ENCODE measurements at places on chromosomes 2 and 18.

DNA sequence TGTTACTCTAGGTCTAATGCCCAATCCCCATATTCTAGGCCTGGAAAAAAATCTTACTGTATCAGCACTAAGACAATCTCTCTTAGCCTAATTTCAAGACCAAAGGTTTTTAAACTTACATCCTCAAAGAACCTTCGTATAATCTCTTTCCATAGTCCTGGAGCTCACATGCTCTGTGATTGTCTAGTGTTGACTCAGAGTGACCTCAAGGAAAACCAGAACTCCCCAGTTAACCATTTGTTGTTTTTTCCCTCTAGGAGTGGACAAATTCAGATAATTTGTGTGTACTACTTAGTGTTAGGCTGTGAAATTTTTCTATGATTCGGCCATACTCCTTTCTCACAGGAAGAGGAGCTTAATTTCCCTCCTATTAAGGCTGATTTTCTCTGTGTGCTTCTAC is 536.1 kb downstream of the SLC4A3 start:
- no peak for DNase-seq

GRCh38 chr18:63322206-63322605 is 2.6 kb upstream of the BCL2 start:
- no peak for DNase-seq

DNA sequence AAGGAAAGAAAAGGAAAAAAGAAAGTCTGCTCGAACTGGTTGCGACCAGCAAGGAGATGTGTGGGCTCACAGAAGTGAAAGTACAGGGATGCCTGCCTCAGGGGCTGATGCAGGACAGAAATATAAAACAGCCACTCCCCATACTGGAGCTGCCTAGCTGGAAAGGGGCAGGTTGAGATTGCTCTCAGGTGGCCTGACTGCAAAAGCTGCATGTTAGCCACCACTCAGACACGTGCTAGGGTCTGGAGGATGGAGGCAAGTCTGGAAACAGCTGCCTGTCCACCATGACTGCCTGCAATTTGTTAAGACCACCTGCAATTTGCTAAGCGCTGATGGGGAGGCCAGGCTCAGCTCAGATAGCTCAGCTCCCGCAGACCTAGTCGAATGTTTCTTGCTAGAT is 17.9 kb downstream of the B3GNT7 start:
- no peak for DNase-seq

GRCh38 chr2:179050755-179051154 is 818 bp upstream of the CCDC141 start:
- DNase-seq: no peak

DNA sequence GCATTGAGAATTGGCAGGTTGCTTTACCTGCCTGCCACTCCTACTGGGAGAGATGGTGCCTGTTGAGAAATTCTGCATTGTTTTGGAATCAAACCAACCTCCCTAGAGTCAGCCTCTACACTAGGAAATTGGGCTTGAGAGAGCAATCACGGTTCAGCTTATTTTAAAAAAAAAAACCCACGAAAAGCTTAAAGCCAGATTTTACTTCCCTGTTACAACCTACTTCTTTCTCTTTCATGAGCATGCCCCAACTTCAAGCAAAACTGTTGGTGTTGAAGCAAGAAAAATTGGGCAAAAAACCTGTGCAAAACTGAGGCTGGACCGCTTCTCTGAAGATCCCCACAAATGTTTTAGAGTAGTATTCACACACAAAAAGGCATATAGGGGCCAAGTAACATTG is 134.6 kb upstream of the ZEB2 start:
- DNase-seq: no peak

DNA sequence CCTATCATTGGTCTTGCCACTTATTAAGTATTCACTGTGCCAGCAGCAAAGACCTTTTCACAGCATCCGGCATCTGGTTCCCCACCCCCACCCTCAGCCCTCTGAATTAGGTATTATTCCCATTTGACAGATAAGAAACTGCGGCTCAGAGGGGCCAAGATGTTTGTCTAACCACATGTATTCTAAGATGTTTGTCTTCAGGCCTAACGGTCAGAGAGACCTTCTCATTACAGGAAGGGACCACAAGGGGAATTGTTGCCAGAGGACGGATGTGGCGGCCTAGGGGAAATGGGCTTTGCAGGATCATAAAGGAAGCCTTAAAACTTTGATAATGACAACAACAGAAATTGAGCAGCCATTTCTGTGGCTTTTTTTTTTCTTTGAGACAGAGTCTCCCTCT is 16.6 kb downstream of the NPPC start:
- DNase-seq: no peak

GRCh38 chr2:40962026-40962425 is 510.1 kb upstream of the SLC8A1 start:
- DNase-seq: no peak

DNA sequence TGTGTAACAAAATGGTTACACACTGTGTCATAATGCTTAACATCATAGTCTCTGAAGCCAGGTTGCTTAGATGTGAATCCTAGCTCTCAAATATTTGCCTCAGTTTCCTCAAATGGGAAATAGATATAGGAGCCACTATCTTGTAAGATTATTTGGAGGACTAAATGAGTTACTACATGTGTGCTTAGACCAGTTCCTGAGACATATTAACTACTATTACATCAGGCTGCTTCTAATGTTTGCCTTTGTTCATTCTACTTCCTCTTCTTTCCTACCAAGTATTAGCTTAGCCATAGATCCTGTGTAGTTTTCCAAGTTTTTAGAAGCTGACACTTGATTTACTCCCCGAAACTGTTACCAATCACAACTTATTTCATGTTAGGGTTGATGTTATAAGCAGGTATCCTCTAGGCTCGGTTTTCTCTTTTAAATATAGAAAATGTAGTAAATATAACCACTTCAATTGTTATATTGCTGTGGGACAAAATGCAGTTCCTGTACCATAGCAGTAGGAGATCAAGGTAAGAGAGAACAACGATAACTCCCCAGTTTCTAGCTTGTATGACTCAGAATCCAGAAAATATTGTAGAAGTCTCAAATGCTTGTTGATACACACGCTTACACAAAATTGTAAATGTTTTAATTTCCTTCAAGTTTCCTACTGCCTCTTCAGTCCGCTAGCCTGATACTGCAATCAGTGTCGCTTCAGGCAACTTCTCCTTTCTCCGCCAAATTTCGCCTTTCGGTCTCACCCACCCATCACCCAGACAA is 751 bp upstream of the DNAJC10 start:
- DNase-seq: no peak

DNA sequence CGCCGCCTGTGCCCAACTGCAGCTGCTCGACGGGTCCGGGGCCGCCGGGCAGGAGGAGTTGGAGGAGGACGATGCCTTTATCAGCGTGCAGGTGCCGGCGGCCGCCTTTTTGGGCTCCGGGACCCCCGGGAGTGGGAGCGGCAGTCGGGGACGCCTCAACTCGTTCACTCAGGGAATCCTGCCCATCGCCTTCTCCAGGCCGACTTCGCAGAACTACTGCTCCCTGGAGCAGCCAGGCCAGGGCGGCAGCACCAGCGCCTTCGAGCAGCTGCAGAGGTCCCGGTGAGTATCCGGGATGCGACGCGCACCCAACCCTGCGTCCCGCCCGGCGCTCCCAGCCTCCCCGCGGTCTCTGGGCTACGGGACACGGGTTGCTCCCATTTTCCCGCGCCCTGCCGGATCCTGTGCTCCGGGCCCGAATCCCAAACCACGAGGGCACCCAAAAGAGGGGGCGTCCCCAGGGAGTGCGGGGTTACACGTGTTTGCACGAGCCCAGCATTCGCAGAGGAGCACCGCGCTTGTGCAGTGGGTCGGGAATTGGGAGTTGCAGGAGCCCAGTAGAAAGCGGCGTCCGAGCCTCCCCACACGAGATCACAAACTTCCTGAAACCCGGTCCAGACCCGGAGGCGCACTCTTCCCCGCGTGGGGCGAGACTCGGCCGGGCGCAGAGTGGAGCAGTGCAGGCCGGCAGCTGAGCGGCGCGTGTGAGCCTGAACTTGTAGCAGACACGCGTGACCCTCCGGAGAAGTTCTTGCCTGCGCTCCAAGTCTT is 1.2 kb downstream of the CABLES1 start:
- no peak for DNase-seq

DNA sequence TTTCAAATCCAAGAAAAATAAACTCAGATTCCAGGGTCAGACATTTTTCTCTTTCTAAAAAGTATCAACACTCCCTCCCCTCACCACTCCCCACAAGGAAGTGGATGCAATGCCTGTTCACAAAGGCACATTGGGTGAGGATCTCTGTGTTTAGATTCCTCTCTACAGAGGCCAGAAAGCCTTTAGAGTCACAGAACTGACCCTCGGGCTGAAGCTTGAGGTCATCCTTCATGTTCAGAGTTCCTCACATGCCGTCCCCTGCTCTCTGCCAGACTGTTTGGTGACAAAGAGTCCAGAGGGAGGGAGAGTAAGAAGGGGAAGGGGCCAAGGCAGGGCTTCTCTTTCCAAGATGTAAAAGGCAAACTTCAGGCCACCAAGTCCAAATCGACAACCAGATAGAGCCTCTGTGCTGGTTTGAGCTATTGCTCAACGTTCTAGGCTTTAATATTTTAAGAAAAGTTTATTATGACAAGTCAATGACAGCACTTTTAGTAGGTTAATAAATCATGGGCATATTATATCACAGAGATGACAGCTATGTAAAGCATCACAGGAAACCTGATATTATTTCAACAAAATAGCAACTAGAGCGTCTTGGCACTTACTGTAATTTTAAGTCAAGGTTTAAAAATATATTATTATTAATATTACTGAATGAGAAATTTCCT is 269.4 kb downstream of the ETAA1 start:
- DNase-seq: no peak

DNA sequence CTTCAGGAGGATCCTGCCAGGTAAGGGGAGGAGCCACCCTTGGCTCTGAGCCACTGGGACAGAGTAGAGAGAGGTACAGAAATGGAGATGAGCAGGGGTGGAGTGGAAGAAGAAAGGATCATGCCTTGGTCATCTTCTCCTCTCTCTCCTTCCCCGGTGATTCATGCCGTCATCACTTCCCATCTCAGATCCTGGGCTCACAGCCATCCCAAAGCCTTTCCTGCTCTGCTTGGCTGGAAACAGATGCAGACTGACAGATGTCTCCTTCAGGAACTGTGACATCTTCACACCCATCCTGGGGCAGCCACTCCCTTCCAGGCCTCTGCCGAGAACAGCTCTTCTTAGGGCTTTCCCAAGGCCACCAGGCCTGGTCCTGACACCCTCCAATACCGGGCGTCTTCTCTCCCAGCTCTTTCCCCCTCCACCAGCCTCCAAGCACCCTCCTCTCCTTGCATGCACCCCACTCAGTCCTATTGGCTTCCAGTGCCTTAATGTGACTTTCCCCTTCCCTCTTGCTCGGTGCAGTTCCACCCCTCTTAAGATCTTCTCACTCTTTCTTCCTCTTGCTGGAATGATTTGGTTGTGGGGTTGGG is 58.3 kb upstream of the TNP1 start:
- DNase-seq: no peak

GRCh38 chr18:55351980-55352714 is 235.8 kb downstream of the TCF4 start:
- no peak for DNase-seq

- DNase-seq: no peak
Observed at GRCh38 chr18:48123324-48123723, 192.9 kb upstream of the SMAD2 start.

- DNase-seq: no peak
Observed at GRCh38 chr18:70335892-70336726, 47.3 kb downstream of the SOCS6 start.

GRCh38 chr2:37211212-37211611 is 14.9 kb downstream of the CEBPZOS start:
- DNase-seq: no peak

DNA sequence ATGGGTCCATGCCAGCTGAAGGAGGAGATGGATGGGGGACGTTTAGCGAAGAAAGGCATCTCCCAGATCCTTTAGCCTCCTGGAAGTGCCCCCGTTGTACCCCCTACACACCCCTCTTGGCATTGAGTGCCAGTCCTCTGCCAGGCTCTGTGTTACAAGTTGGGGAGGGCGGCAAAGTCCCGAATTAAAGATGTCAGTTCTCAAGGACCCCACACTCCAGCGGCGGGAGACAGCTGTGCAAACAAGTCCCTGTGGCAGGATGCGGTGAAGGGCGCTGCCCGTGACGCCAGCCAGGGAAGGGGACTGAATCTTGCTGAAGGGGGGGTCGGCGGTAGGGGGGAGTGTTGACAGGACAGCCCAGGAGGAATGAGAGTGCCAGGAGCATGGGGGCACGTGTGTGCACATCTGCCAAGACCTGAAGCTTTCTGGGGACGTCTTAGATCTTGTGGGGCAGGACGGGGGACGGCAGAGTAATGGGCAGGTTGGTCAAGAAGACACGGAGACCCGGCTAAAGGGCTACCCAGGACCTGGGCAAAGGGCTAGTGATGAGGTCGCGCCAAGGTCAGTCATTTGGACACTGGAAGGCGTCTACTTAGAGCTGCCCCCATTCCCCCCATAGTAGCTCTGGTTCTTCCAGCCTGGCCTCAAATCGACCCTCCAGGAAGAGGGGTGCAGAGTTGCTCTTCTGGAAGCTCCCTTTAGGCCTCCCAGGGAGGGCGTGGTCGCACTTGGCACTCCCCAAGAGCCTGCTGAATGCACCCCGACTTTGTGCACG is 2.8 kb upstream of the CTDSP1 start:
- no peak for DNase-seq

DNA sequence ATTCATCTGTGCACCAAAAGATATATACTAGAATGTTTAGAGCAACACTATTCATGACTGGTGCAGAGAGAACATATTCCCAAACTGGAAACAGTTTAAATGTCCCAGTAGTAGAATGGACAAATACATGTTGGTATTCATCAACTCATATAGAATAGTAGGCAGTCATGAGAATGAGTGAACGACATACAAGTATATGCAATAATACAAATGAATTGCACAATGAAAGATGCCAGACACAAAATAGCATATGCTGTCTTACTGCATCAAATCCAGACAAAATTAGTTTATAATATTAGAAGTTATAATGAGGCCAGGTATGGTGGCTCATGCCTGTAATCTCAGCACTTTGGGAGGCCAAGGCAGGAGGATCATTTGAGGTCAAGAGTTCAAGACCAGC is 8.3 kb upstream of the PRKAG3 start:
- DNase-seq: no peak

- no peak for DNase-seq
Observed at GRCh38 chr18:24488824-24489493, 28.5 kb downstream of the HRH4 start.

- DNase-seq: no peak
Observed at GRCh38 chr18:49899657-49900330, 86.5 kb upstream of the ACAA2 start.

Data from stimulated activated CD8-positive, alpha-beta memory T cell treated with anti-CD3 and anti-CD28 coated beads, Interleukin-7, amount 100 ng/mL, for 1 hour (primary cell).